ENCODE measurements at places on chromosomes 7 and 10. TPM values are rescaled to one million over a fixed set of nuclear protein-coding genes. Genes with fewer than 3 reads are reported as not detected.

GRCh38 chr10:10330418-10330817, 687.3 kb upstream of the CELF2 start:
- H3K4me1 ChIP-seq = no peaks in the 10 kb centered on the region
- H3K27me3 ChIP-seq = no peaks in the 10 kb centered on the region
- no peak overlapping the region for H3K4me3 ChIP-seq
- DNase-seq = no peak
- H3K27ac ChIP-seq = no peak overlapping the region
- no peaks in the 10 kb centered on the region for H3K36me3 ChIP-seq

GRCh38 chr7:99808766-99809165, 19.0 kb upstream of the CYP3A43 start:
- no peaks in the 10 kb centered on the region for H3K4me1 ChIP-seq
- no peak overlapping the region for H3K27ac ChIP-seq
- H3K36me3 ChIP-seq = no peaks in the 10 kb centered on the region
- no peak for DNase-seq
- no peak overlapping the region for H3K4me3 ChIP-seq

The CLEC2L gene
- polyA plus RNA-seq = not detected

- peaks cover 8% of the 10 kb centered on the region for H3K36me3 ChIP-seq
- no peak overlapping the region for H3K27ac ChIP-seq
- peaks cover 16% of the 10 kb centered on the region for H3K4me1 ChIP-seq
- no peak overlapping the region for H3K4me3 ChIP-seq
- H3K27me3 ChIP-seq = no peaks in the 10 kb centered on the region
Observed at GRCh38 chr7:139345042-139345441, 3.9 kb downstream of the FMC1 start.

DNA sequence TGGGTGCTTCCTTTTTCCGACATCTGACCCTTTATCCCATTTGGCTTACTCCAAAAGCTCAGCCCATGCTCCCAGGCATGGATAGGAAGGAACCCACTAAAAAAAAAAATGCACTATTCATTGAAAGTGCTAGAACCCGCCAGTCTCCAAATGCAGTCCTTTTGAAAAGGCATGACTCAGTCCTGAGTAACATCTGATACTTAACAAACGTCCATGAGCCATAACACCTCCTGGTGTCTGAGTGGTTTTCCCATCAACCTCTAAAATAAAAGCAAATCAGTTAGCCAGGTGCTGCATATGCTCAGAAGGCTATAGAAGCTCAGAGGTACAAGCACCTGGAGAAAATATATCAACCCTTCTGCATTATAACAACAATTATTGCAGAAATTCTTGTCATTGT, 45.0 kb upstream of the CACUL1 start:
- no peaks in the 10 kb centered on the region for H3K4me1 ChIP-seq
- H3K36me3 ChIP-seq = no peaks in the 10 kb centered on the region
- no peaks in the 10 kb centered on the region for H3K27me3 ChIP-seq
- H3K27ac ChIP-seq = no peak overlapping the region

The CSTF2T gene
- polyA plus RNA-seq = 13.6 TPM

- no peaks in the 10 kb centered on the region for H3K36me3 ChIP-seq
- H3K27me3 ChIP-seq = no peaks in the 10 kb centered on the region
- no peak for DNase-seq
- H3K4me1 ChIP-seq = peaks cover 4% of the 10 kb centered on the region
Observed at GRCh38 chr7:134084488-134085144, 42.5 kb upstream of the LRGUK start.

The SP8 gene
- not detected for polyA plus RNA-seq

DNA sequence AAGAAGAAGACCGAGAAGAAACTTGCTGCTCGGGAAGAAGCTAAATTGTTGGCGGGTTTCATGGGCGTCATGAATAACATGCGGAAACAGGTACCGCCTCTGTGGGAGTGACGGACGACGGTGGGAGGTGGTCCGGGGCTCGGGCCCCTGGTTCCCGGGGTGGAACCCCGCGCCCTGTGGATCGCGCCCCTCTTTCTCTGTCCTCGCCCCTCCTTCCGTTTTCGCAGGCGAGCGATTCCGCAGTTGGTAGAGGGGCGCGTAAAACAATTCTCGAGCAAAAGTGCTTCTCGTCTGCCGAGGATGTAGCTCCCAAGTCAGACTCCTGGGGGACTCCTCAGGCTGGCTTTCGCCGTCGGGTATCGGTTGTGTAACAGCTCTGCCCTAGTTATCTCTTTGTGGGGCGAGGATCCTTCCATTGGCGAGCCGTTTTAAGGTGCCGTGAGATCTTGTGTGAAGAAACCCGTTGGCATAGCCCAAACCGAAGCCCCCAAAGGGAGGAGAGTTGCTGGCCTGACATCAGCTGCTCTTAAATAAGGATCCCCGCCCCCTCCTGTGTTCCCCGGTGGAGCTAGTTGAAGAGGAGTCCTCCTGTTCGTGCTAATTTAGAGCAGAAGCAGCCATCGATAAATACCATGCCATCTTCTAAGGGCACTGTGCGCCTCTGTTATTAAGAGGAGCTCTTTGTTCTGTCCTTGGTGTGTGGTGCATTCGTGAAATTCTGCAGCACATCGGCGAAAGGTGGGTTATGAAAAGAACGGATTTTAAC, 655 bp downstream of the KLHL7 start:
- H3K27me3 ChIP-seq = no peaks in the 10 kb centered on the region
- H3K36me3 ChIP-seq = no peaks in the 10 kb centered on the region
- H3K27ac ChIP-seq = peak overlapping the region; percentile 97
- peaks cover 30% of the 10 kb centered on the region for H3K4me1 ChIP-seq
- H3K4me3 ChIP-seq = peak overlapping the region; percentile 86

The EPHB6 gene
- polyA plus RNA-seq = 13.7 TPM

DNA sequence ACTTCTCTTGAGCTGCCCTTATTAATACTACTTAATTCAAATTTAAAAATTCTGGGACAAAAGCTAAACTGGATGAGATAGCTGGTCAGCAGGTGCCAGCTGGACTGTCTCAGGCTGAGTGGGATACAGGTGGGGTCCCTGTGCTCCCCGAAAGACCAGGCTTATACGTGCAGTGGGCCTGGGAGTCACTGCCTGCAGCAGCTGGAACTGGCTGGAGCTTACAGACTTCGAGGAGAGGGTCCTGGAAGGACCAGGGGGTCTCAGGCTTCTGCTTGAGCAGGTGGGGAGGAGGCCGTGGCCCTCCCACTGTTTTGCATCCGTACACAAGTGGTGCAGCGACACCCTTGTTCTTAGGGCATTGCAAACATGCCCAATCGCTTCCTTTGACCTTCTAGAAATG, 203.7 kb downstream of the GLRX3 start:
- H3K27ac ChIP-seq = no peak overlapping the region
- H3K4me3 ChIP-seq = no peak overlapping the region
- H3K36me3 ChIP-seq = no peaks in the 10 kb centered on the region
- H3K27me3 ChIP-seq = no peaks in the 10 kb centered on the region
- no peaks in the 10 kb centered on the region for H3K4me1 ChIP-seq

The LLCFC1 gene
- polyA plus RNA-seq = not detected

The TRIL gene
- not detected for polyA plus RNA-seq

GRCh38 chr7:101687791-101688182, 58.7 kb upstream of the MYL10 start:
- no peaks in the 10 kb centered on the region for H3K27me3 ChIP-seq
- no peak for DNase-seq
- H3K4me3 ChIP-seq = no peak overlapping the region
- H3K4me1 ChIP-seq = no peaks in the 10 kb centered on the region
- no peaks in the 10 kb centered on the region for H3K36me3 ChIP-seq

The ZFYVE27 gene
- 31.4 TPM for polyA plus RNA-seq

- no peaks in the 10 kb centered on the region for H3K27me3 ChIP-seq
- no peak for DNase-seq
- no peaks in the 10 kb centered on the region for H3K36me3 ChIP-seq
- H3K4me3 ChIP-seq = no peak overlapping the region
Observed at GRCh38 chr10:48460182-48460581, 144.7 kb downstream of the ARHGAP22 start.

GRCh38 chr10:124324451-124324850, 94.3 kb downstream of the OAT start:
- H3K27me3 ChIP-seq = no peaks in the 10 kb centered on the region
- H3K36me3 ChIP-seq = no peaks in the 10 kb centered on the region
- no peak overlapping the region for H3K4me3 ChIP-seq
- no peak for DNase-seq

The DNAJC12 gene
- polyA plus RNA-seq = not detected

The GRM8 gene
- polyA plus RNA-seq = not detected

GRCh38 chr10:96370584-96371157, 11.9 kb upstream of the OPALIN start:
- H3K4me3 ChIP-seq = no peak overlapping the region
- H3K27ac ChIP-seq = no peak overlapping the region
- DNase-seq = peak; percentile 25
- H3K4me1 ChIP-seq = no peaks in the 10 kb centered on the region
- H3K36me3 ChIP-seq = no peaks in the 10 kb centered on the region

DNA sequence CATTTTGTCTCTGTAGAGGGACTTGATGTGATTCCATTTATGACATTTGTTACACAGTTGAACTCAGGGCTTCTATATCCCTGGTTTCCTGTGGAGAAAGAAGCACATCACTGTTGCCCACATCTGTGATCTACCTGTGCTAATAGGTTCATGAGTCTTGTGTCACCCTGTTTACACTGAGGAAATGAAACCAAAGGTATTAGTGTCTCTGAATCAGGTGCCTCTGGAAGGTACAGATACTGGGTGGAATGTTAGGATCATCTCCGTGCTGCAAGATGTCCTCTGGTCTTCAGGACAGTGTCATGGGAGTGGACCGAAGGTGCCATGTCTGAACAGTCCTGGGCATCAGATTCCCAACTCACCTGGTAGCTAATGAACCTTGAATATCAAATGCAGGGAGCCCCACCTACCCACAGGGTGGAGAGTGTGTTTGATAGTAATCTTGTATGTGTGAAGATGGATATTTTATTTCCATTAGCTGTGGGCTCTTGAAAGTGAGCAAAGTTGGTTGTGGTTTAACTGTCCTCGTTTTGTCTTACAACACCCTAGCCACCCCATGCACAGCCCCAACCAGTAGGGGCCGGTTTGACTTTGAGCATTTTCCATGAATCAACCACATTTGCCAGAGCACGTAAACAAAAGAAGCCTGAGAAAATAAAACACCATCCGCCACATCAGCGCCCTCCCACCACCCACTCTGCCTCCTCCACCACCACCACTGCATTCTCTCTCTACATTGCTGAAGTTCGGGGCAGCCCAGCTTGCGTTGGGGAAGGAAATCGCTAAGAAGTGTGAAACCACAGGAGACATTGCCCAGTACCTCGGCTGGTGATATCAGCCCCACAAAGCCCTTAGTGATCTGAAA, 40.7 kb downstream of the TARP start:
- peak; percentile 62 for DNase-seq
- H3K27me3 ChIP-seq = no peaks in the 10 kb centered on the region
- H3K4me3 ChIP-seq = peak overlapping the region; percentile 27
- H3K36me3 ChIP-seq = no peaks in the 10 kb centered on the region

DNA sequence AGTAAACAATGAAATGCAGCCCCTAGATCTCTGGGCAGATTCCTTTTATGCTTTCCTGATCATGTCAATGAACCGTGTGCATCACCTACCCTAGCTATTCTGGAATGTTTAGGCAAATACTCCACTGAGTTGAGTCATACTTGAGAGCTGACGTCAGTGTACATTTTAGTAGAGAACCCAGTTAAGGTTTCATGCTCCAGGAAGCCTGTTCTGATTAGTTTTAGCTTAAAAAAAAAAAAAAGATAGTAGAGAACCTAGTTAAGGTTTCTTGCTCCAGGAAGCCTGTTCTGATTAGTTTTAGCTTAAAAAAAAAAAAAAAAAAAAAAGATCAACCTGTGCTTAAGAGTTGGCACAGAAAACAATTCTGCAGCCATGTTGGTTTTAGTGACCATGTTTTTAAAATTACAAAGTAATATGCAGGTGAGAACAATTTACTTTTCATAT, 3.7 kb upstream of the MCU start:
- no peak overlapping the region for H3K27ac ChIP-seq
- H3K27me3 ChIP-seq = no peaks in the 10 kb centered on the region
- DNase-seq = no peak
- H3K36me3 ChIP-seq = no peaks in the 10 kb centered on the region

- H3K27ac ChIP-seq = no peak overlapping the region
- H3K27me3 ChIP-seq = no peaks in the 10 kb centered on the region
- no peaks in the 10 kb centered on the region for H3K4me1 ChIP-seq
- H3K4me3 ChIP-seq = no peak overlapping the region
Observed at GRCh38 chr7:127365164-127365956, 27.1 kb downstream of the ZNF800 start.

GRCh38 chr10:91589015-91589657, 43.7 kb downstream of the PPP1R3C start:
- DNase-seq = no peak
- H3K27me3 ChIP-seq = peaks cover 3% of the 10 kb centered on the region
- H3K4me3 ChIP-seq = no peak overlapping the region
- H3K36me3 ChIP-seq = no peaks in the 10 kb centered on the region

GRCh38 chr7:123115331-123115730, 84.4 kb downstream of the SLC13A1 start:
- H3K4me3 ChIP-seq = no peak overlapping the region
- DNase-seq = no peak
- no peak overlapping the region for H3K27ac ChIP-seq
- H3K4me1 ChIP-seq = no peaks in the 10 kb centered on the region

DNA sequence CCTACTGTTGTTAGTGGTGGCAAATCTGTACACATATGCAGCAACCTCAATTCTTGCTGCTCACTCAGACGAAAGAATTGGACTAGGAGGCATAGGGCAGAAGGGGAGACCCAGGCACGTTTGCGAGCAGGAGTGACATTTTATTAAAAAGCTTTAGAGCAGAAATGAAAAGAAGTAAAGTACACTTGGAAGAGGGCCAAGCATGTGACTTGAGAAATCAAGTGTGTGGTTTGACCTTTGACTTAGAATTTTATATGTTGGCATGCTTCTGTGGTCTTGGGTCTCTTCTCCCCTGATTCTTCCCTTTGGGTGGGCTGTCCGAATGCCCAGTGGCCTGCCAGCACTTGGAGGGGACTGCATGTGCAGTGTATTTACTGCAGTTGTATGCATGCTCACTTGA, 205.5 kb upstream of the SEMA3D start:
- no peaks in the 10 kb centered on the region for H3K27me3 ChIP-seq
- H3K36me3 ChIP-seq = no peaks in the 10 kb centered on the region
- no peak for DNase-seq
- no peak overlapping the region for H3K4me3 ChIP-seq
- H3K4me1 ChIP-seq = no peaks in the 10 kb centered on the region

- H3K27me3 ChIP-seq = no peaks in the 10 kb centered on the region
- no peak overlapping the region for H3K27ac ChIP-seq
- no peak overlapping the region for H3K4me3 ChIP-seq
Observed at GRCh38 chr10:84097787-84098353, 41.4 kb upstream of the GHITM start.

The CALML5 gene
- polyA plus RNA-seq = not detected

GRCh38 chr7:25087855-25088254, 37.2 kb downstream of the CYCS start:
- no peak for DNase-seq
- H3K27me3 ChIP-seq = no peaks in the 10 kb centered on the region
- H3K27ac ChIP-seq = no peak overlapping the region
- H3K4me3 ChIP-seq = no peak overlapping the region
- H3K36me3 ChIP-seq = no peaks in the 10 kb centered on the region
